Fibroblast of mammary gland (primary cell): ENCODE measurements at places on chromosomes 7 and 10.
A peak's percentile ranks its signal among the peaks of the same experiment; 100 is the strongest.

GRCh38 chr10:27494116-27494805, 9.8 kb upstream of the RAB18 start:
- no peak for DNase-seq

- DNase-seq, result no peak
These were observed 291.5 kb downstream of the SDK1 start for GRCh38 chr7:3592401-3593134.

DNA sequence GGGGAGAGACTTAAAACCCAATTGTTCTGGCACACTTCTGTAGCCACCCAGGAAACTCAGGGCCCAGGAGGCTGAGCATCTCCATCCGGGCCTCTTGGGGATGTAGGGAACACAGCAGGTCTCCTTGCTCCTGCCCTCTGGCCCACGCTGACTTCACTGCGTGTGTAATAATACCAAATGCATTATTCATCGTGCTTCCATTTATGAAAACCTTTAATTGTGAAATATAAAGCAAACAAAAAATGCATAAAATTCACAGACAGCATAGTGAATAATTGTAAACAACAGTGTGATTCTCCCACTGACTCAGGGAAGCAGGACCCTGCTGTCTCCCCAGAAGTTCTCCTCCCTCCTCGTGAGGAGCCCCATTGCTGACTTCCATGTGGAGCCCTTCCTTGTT, 70.3 kb upstream of the SHH start:
- peak; percentile 37 for DNase-seq

- peak; percentile 80 for DNase-seq
These were observed 14.1 kb upstream of the MYPN start for GRCh38 chr10:68095153-68095552.

GRCh38 chr10:72663971-72664370, 28.0 kb upstream of the MCU start:
- DNase-seq, result no peak

DNA sequence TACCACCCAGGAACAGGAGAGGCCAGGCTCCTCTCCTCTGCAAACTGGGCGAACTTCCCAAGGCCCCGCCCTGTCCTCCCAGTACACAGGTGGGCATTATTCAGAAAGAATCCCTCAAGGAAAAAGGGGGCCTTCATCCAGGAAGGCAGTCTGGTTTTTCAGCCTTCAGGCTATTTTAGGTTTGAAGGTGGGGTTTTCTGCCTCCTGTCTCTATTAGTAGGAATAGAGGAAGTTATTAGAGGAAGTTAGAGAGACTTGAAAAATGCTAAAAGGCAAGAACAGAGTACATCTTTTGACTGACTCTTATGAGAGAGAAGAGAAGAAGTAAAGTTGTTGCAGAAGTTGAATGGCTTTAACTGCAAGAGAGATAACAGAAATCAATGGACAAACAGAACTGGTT, 250.9 kb upstream of the SORCS1 start:
- no peak for DNase-seq

DNA sequence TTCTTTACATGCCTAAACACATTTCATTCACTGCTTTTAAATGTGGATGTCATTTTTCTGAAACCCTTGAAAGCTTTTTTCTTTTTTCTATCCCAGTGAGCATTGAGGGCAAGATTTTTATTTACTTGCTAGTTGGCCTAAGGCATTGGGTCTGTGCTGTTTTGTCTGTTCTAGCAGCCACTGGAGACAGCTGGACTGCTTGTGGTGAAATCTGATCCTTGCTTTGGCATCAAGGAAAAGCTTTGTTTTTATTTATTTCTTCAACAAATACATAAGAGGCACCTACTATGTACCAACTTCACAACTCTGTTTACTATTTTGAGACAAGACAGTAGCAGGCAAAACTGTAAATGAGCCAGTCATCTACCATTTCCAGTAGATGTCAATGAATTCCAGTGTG, 28.4 kb upstream of the PDLIM1 start:
- DNase-seq, result no peak

GRCh38 chr7:145543242-145543641, 573.4 kb upstream of the CNTNAP2 start:
- DNase-seq, result no peak

- no peak for DNase-seq
These were observed 15.1 kb downstream of the ADAM12 start for GRCh38 chr10:126373147-126373546.

DNA sequence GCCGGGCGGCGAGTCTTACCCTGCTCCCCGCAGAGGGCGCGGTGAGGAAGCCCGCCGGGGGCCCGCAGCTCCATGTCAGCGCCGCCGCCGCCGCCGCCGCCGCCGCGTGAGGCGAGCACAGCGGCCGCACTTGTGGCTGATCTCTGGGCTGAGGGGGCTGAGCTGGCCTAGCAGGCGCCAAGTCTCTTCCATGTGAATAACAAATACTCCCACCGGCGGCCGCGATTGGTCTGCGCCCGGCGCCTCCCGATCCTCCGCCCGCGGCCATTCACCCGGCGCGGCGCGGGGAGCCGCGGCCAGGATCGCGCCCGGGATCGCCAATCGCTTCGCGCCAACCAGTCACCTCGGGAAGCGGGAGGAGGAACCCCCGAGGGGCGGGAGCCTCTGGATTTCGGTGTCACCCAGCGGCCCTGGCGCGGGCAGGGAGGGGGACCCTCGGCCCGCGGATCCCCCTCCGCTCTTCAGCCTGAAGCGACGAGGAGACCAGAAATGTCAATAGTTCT, at the start of gene GRM8:
TSS of gene GRM8 (minus strand) at position 164 of the 503 bp plus-strand sequence.
- peak; percentile 48 for DNase-seq

- DNase-seq, result no peak
These were observed 5.9 kb downstream of the SAP25 start for GRCh38 chr7:100567751-100568175.

DNA sequence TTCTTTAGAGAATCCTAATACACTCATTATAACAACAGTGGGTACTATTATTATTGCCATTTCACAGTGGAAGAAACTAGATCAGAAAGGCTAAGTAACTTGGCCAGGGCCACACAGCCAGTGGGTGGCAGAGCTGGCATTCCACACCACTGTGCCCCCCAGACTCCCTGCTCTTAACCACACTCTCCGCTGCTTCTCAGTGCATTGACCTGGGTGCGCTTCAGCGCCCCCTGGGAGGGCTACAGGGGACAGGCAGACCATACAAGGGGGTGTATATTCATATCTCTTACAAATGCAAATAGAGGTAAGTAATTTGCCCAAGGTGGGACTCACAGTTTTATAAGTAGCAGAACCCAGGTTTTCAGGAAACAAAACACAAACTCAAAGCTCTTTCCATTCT, 77.0 kb upstream of the NMT2 start:
- DNase-seq, result no peak

DNA sequence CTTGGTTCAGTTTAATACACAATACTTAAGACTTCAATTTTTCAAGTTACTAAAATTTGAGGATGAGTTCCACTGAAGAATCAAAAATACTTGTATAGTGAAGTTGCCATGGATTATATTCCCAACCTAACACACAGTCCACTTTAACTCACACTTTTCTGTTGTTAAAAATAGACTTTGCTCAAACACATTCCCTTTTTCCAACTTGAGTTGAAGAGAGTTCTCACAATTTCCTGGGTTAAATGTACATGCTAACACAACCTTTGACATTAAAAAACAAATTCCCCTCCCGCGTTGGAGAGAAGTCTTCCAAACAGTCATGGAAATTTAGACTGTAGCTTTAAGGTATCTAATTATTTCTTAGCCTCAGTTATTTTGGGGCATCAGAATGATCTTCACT, 27.1 kb downstream of the SKIDA1 start:
- DNase-seq, result no peak

DNA sequence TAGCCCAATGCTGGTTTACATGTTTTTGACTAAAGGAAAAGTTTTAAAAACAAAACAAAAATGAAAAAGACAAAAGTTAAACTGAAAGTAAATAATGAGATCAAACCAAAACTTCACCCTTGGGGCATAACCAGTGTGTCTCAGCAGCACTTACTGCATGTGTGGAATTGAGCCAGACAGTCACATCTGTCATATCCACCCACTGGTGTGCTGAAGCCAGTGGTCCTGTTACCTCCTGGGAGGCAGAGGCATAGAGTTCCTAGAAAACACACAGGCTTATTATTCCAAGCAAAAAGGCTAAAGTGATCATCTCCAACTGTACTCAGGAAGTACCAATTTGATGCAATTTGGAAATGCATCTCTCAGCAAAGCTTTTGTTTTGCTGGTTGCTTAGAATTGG, 40.4 kb downstream of the ASAH2 start:
- DNase-seq, result no peak

DNA sequence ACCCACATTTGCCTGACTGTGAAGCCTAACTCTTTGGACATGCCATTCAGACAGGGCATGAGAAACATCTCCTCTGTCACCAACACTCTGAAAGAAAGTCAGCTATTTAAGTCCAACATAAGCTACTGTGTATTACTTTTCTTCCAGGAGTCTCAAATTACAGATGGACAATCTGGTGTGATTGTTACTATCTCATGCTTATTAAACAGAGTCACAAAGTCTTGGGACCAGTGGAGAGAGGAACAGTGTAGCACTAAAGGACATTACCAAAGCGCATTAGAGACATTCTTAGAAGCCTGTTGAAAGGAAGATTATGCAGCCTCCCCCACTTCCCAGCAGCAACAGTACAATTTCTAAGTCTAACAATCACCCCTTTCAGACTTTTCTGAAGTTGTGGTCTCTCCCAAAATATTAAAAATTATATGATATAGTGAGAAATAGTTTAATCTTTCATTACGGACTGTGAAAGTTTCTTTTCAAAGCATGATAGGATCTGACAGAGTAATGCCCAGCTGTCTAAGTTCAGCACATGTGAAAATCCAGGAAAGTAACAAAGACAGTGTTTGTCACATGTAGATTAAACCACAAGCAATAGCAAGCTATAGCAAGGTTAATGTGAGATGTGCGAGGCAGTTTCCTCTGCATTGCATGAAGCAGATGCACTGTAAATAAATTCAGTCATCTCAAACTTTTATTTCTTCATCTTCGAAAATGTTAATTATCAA, 280.9 kb upstream of the FZD8 start:
- no peak for DNase-seq
